ENCODE measurements at places on chromosomes 2 and 18. TPM values are rescaled to one million over a fixed set of nuclear protein-coding genes. Genes with fewer than 3 reads are reported as not detected.

GRCh38 chr2:121356058-121356640 lies 71.1 kb upstream of the TFCP2L1 start:
- DNase-seq: no peak

GRCh38 chr18:56977771-56978170 lies 169.1 kb upstream of the BOD1L2 start:
- no peak for DNase-seq

DNA sequence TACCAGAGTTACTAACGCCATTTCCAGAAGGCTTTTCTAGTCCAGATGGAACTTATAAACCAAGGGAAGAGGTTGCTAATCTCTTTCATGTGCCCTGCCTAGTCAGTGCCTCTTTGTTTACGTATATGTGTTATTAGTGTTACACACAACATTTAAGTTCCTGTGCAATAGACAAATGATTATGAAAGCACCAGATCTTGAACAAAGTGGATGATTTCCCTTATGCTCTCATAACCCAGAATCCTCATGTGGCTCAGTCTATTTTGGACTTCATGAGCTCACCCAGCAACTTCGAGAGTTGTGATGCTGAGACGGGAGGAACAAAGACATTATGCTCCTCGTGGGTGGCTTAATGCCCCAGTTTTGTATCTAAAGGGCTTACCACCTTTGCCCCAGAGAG lies 214.4 kb upstream of the SP5 start:
- DNase-seq: no peak

DNA sequence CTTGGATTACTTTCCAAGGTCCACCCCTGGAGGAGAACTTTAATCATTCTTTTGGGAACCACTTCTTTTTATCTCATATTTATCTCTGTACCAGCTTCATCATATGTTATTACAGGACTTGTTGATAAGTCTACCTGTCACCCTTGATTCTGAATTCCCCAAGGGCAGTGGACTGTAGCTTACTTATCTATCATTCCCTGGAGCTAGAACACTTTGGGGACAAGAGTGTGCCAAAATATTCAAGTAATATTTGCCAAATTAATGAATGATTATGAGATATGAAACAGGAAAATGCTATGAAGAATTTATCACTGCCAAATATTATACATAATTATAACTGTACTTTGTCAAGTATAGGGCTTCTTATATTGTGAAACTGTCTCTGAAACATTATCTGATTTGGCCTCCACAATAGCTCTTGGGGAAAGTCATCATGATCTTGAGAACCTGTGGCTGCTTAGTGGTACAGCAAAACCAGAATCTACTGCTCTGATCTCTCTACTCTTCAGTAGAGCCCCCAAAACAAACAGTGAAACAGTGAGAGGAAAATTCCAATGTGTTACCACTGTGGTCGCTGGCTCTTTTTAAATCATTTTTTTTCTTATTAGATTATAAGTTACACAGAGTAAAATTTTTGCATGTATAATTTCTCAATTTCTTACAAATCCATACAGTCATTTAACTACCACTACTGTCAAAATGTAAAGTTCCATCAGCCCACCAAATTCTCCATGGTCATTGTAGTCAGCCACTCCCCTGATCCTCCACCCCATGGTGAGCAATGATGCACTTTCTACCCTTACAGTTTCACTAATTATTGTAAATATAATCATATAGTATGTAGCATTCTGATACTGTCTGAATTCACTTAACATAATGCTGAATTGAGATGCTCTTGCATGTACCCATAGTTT lies 197.5 kb downstream of the PIEZO2 start:
- no peak for DNase-seq

- DNase-seq: no peak
Measured at GRCh38 chr2:165792104-165792454, 2.0 kb downstream of the GALNT3 start.

MC2R gene
- not detected for total RNA-seq

- peak; percentile 14 for DNase-seq
Measured at GRCh38 chr2:167509586-167509985, 621.3 kb downstream of the XIRP2 start.

DNA sequence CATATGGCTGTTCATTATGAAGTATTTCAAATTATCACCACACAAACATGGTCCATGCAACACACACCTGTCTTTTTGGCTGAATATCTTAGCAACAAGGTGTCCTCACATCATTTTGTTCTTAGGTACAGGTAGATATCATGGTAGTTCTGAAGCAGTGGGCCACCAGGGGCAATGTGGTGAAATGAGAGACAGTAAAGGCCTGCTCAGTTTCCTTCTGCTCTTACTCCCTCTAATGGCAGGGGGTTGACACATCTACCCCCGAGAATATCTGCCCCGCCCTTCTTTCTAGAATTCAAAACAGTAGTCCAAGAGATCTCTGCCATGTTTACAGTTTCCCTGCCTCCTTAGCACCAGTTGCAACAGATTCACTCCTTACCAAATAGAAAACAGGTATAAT lies 147.0 kb upstream of the KLHL14 start:
- DNase-seq: peak; percentile 37

DNA sequence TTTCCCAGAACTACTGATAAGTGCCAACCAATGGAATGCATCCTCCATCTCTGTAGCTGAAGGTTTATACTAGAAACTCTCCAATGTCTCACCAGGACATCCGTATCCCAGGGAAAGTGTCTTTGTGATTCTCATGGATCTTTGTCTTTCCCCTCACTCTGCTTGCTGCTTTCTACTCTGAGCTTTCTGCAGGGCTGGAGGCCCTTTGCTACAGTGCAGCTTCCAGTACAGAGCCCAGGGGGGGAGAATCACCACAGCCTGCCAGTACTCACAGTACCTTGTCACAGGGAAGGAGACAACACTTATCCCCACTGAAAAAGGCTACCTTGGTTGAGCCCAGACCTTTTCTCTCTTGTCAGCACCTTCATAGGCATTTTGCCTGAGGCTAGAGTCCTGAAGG lies 627.0 kb downstream of the CNTNAP5 start:
- no peak for DNase-seq

ANKRD29 gene
- total RNA-seq: 2.0 TPM

GRCh38 chr18:12014521-12015415 lies 33.5 kb downstream of the IMPA2 start:
- DNase-seq: no peak

DNA sequence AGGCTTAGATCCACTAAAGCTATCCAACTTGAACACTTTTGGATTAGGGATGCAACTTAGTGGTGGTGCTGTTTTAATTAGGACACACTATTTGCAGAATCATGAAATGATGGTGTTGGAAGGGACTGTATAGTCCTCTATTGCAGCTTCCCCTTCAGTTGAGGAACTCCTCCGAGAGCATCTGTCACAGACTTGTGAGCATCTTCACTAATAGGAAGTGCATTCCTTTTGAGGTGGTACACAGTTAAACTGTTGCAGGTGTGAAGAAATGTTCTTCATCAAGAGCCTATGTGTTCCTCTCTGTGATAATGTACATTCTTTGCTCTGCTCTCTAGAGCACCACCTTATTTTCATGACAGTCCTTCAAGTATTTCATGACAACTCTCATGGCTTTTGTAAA lies 197.4 kb downstream of the CAMKMT start:
- DNase-seq: no peak

DNA sequence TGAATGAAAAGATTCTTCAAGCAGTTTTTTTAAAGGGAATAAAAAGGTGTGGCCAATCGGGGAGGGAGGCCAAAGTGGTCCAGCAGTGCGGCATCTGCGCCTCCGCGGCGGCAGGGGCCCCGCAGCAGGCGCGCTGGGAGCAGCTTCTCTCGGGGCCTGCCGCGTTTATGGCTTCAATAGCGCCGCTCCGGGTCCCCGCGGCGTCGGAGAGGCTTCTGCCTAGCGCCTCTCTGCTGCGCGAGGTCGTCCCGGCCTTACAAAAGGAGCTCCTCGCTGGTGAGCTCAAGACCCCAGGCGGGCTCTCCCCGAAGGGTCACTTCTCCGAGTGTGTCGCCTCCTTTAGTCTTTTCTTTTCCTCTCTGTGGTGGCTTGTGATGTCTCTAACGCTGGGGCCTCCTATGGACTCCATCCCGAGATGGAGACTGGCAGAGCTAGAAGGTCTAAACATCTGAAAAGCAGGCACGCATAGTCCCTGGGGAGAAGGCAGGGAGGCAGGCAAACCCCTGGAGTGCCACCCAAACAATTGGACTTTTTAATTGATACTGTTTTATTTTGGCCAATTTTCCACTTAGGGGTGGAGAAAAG lies 67.1 kb downstream of the SUMO1 start:
- peak; percentile 11 for DNase-seq

GRCh38 chr18:44725300-44726058 lies 44.8 kb downstream of the SETBP1 start:
- DNase-seq: peak; percentile 64

GRCh38 chr2:12828980-12829379 lies 112.2 kb downstream of the TRIB2 start:
- no peak for DNase-seq

GRCh38 chr2:202400941-202401340 lies 24.8 kb downstream of the BMPR2 start:
- DNase-seq: no peak
